Activated CD4-positive, alpha-beta T cell treated with anti-CD3 and anti-CD28 coated beads, Interleukin-2, amount 10 ng/mL, durations not matched to agents 7 days and 5 days (primary cell): ENCODE measurements at places on chromosomes 6 and 20. TPM values are rescaled to one million over a fixed set of nuclear protein-coding genes. Genes with fewer than 3 reads are reported as not detected.

- no peaks in the 10 kb centered on the region for H3K36me3 ChIP-seq
- no peak overlapping the region for H3K27ac ChIP-seq
- peaks cover 3% of the 10 kb centered on the region for H3K27me3 ChIP-seq
- H3K4me3 ChIP-seq: no peak overlapping the region
- H3K4me1 ChIP-seq: peaks cover 5% of the 10 kb centered on the region
Measured at GRCh38 chr6:165827190-165827518, 164.1 kb upstream of the PDE10A start.

DNA sequence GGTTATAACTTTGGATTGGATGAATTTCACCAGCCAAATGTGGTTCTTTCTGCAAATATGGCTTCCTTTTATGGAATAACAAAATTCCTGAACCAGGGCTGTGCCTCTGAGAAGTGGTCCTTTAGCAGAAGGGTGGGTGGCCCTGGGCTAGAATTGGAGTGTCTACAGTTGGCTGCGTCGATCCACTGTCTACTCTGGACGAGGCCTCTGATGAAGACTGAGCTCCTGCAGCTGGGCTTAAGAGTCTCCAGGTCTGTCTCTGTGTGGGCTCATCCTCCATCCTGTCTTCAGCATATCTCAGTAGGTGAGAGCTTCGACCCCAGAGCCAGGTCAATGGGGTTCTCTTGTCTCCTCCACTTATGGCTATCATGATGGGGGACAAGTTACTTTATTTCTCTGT is 166.3 kb upstream of the PMEPA1 start:
- H3K27me3 ChIP-seq: no peaks in the 10 kb centered on the region
- DNase-seq: no peak
- H3K4me1 ChIP-seq: no peaks in the 10 kb centered on the region
- H3K36me3 ChIP-seq: no peaks in the 10 kb centered on the region
- no peak overlapping the region for H3K4me3 ChIP-seq

DNA sequence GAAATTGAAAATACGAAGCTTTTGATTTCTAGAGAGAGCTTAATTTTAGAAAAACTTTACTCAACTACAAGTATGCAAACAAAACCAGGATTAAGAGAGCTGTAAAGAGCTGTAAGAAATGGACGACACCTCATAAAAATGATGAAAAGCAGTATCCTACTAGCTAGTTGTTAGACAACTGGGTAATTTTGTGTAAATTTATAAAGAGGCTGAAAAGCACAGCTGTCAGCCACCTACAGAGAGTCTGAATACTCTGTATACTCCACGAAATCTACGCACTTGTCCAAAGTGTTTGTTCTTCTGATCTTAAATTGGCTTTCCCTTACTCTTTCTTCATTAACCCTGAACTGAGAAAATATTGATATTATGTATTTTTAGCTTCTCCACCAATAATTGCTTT is 808.4 kb upstream of the EPHA7 start:
- no peaks in the 10 kb centered on the region for H3K4me1 ChIP-seq
- H3K27me3 ChIP-seq: no peaks in the 10 kb centered on the region
- no peaks in the 10 kb centered on the region for H3K36me3 ChIP-seq
- no peak overlapping the region for H3K27ac ChIP-seq
- no peak overlapping the region for H3K4me3 ChIP-seq

DNA sequence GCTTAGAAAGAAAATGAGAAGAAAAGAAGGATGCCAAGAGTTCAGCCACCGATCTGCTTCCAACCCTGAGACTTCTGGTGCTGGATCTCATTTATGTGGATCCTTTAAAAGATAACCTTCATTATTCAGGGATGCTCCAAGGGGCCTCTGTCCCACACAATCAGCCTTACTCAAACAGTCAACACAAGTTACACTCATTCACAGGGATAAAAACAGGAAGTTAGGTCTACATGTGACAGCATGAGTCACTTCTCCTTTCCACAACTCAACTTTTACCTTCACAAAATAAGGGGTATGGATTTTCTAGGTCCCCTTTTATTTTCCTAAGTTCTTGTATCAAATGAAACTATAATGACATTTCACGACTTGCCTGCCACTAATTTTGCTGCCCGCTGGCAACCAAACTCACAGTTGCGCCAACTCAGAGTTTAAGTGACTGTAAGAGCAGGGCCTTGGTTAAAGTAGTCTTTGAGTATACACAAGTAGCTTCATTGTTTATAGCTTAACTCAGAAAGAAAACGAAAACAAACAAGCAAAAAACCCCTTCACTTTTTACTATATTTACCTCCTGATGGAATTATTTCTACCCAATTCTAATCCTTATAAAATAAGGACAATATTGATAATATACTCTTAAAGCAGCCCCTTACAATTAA is 278.8 kb upstream of the RUNX2 start:
- peaks cover 4% of the 10 kb centered on the region for H3K36me3 ChIP-seq
- peaks cover 25% of the 10 kb centered on the region for H3K4me1 ChIP-seq
- no peak overlapping the region for H3K27ac ChIP-seq
- no peaks in the 10 kb centered on the region for H3K27me3 ChIP-seq

DNA sequence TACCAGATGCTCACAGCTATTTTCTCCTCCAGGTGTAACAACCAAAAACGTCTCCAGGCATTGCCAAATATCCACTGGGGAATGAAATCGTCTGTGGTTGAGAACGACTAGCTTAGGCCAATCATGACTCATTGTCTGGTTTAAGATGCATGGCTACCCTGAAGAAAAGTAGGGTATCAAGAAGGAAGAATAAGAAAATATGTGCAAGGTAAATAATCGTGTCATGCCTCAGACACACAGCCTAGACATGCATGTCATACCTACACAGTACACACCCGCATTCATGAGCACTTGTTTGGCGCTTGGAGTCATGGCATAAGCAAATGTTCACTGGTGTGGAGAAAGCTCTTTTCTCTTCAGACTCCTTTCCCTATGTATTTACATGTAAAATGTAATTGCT is 745.7 kb downstream of the MAFB start:
- DNase-seq: no peak
- H3K27me3 ChIP-seq: no peaks in the 10 kb centered on the region
- H3K36me3 ChIP-seq: no peaks in the 10 kb centered on the region
- no peak overlapping the region for H3K27ac ChIP-seq
- no peak overlapping the region for H3K4me3 ChIP-seq
- H3K4me1 ChIP-seq: no peaks in the 10 kb centered on the region

- no peak for DNase-seq
- H3K36me3 ChIP-seq: no peaks in the 10 kb centered on the region
- peaks cover 21% of the 10 kb centered on the region for H3K27me3 ChIP-seq
Measured at GRCh38 chr6:42502127-42502526, 50.4 kb upstream of the TRERF1 start.

GRCh38 chr6:40477246-40478126 is 109.7 kb downstream of the LRFN2 start:
- H3K36me3 ChIP-seq: no peaks in the 10 kb centered on the region
- peak; percentile 41 for DNase-seq
- no peak overlapping the region for H3K4me3 ChIP-seq

- H3K4me1 ChIP-seq: no peaks in the 10 kb centered on the region
- DNase-seq: no peak
- H3K36me3 ChIP-seq: no peaks in the 10 kb centered on the region
- no peak overlapping the region for H3K4me3 ChIP-seq
- H3K27ac ChIP-seq: no peak overlapping the region
Measured at GRCh38 chr6:146498309-146498708, 45.3 kb upstream of the RAB32 start.

GRCh38 chr20:47038566-47039560 is 144.2 kb downstream of the EYA2 start:
- no peak overlapping the region for H3K27ac ChIP-seq
- no peaks in the 10 kb centered on the region for H3K4me1 ChIP-seq
- H3K4me3 ChIP-seq: no peak overlapping the region
- no peaks in the 10 kb centered on the region for H3K36me3 ChIP-seq

DNA sequence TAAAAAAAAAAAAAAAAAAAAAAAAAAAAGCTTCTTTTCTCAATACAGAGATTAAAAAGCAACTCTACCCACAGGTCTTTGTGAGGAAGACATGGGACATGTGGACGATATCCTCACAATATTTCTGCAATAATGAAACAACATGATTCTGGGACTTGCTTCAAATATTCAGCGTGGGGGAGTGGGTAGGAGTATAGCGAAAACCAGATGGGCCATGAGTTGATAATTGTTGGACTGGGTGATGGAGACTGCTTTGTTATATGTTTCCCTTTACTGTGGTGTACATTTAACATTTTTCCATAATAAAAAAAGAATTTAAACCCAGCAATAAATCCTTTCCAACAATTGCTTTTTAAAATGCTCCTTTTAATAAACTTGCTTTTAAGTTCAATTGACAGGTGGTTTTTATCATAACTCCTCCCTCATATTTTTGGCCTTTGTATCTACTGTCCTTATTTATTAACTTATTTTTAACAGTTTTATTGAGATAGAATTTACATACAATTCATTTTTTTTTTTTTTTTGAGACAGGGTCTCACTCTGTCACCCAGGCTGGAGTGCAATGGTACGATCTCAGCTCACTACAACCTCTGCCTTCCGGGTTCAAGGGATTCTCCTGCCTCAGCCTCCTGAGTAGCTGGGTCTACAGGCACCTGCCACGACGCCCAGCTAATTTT is 40.4 kb upstream of the ARFGEF2 start:
- H3K4me3 ChIP-seq: no peak overlapping the region
- no peaks in the 10 kb centered on the region for H3K36me3 ChIP-seq
- H3K27ac ChIP-seq: no peak overlapping the region
- no peak for DNase-seq

DNA sequence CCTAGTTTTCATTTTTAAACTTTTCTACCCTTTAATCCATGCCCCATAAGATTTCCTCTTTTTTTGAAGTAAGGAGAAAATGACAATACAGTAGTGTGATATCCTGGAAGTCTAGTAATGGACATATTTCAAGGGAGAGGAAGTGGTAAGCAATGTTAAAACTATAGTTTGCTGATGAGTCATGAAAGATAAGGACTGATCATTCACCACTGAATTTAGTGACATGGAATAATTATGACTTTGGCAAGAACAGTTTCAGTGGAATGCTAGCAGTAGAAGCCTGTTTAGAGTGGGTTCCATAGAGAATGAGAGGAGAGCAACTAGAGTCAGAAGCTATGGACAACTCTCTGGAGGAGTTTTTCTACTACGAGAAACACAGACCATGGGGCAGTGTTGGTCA is 24.9 kb upstream of the SLC2A12 start:
- no peak for DNase-seq
- peaks cover 25% of the 10 kb centered on the region for H3K4me1 ChIP-seq
- H3K27me3 ChIP-seq: peaks cover 4% of the 10 kb centered on the region
- no peak overlapping the region for H3K4me3 ChIP-seq

DNA sequence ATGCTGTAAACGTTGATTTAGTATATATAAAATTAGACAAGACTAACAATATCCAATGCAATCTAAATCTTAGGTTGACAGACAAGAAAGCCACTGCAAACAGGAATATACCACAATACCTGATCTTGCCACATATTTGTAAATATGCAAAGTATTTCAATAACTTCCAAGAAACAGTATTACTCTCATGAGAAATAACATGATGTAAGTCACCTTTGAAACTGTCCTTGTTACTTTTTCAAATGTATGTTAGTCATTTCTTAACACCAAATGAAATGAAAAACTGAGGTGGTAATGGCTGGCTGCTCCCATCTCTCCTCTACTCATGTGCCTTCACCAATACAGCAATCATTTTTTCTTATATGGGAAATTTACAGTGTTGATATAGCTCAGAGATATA is 118.7 kb downstream of the ATG5 start:
- H3K27ac ChIP-seq: no peak overlapping the region
- H3K4me1 ChIP-seq: peaks cover 20% of the 10 kb centered on the region
- no peak overlapping the region for H3K4me3 ChIP-seq
- no peaks in the 10 kb centered on the region for H3K27me3 ChIP-seq

DNA sequence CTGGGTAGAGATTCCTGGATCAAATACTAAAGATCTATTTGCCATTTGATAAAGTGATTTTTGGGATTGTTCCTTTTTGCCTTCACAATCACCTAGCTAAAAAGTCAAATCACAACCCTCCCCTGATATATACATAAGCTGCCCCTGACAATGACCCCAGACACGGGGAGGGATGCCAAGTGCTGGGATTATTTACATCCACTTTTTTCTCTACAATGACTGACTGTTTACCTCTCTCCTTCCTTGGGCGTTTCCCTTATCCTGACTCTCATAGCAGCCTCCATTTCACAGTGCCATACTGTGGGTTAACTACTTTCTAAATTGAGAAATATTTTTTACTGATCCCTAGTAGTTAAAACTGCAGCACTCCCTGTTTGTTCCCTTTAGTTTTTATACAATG is 150.8 kb upstream of the TMEM170B start:
- H3K36me3 ChIP-seq: peaks cover 3% of the 10 kb centered on the region
- DNase-seq: no peak
- H3K4me3 ChIP-seq: no peak overlapping the region
- H3K4me1 ChIP-seq: peaks cover 35% of the 10 kb centered on the region
- no peaks in the 10 kb centered on the region for H3K27me3 ChIP-seq

GRCh38 chr20:45318386-45318939 is 10.4 kb upstream of the MATN4 start:
- DNase-seq: no peak
- peaks cover 32% of the 10 kb centered on the region for H3K27me3 ChIP-seq
- no peaks in the 10 kb centered on the region for H3K36me3 ChIP-seq

DNA sequence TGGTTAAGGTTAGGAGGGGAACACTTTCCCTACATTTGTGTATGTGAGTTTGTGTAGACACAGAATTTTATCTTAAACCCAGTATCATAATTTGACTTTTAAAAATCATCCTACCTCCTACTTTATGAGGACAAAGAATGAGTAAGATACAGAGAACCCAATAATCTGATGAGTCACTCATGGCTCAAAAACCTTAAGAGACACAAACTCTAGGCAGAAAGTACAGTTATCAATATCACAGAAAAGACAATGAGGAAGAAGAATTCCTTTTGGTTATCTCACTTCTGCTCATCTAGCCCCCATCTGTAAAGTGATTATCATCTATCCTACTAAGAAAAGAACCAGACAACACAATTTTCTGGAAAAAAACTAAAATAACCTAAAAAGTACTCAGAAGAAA is 87.7 kb downstream of the EPB41L2 start:
- H3K4me1 ChIP-seq: peaks cover 6% of the 10 kb centered on the region
- H3K27ac ChIP-seq: no peak overlapping the region
- no peaks in the 10 kb centered on the region for H3K27me3 ChIP-seq
- DNase-seq: no peak
- peaks cover 2% of the 10 kb centered on the region for H3K36me3 ChIP-seq

DNA sequence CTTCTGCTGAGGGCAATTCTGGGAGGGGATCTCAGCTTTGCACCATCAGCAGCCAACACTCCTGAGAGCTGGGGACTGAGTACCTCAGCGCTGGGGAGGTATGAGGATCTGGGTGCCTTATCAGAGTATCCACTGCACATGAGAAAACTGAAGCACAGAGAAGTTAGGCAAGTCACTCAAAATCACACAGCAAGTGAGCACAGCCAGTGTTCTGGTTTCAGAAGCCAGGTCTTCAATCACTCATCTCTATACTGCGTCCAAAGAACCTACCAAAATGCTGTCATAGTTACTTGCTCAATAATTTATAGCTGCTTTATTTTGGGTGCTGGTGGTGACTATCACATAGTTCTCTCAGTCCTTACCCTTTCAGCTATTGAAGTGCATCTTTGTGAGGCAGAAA is 5.0 kb downstream of the ADTRP start:
- H3K27ac ChIP-seq: no peak overlapping the region
- H3K4me3 ChIP-seq: no peak overlapping the region
- H3K27me3 ChIP-seq: no peaks in the 10 kb centered on the region
- no peak for DNase-seq

OR10C1 gene
- not detected for total RNA-seq

JAG1 gene
- total RNA-seq: not detected

GABRR1 gene
- total RNA-seq: not detected

SIRPB2 gene
- not detected for total RNA-seq

MEA1 gene
- 58.9 TPM for total RNA-seq

SMIM29 gene
- 23.1 TPM for total RNA-seq
